Mesenchymal stem cell (in vitro differentiated cells and primary cell): ENCODE measurements at places on chromosomes 7 and 10.
A peak's percentile ranks its signal among the peaks of the same experiment; 100 is the strongest.

DNA sequence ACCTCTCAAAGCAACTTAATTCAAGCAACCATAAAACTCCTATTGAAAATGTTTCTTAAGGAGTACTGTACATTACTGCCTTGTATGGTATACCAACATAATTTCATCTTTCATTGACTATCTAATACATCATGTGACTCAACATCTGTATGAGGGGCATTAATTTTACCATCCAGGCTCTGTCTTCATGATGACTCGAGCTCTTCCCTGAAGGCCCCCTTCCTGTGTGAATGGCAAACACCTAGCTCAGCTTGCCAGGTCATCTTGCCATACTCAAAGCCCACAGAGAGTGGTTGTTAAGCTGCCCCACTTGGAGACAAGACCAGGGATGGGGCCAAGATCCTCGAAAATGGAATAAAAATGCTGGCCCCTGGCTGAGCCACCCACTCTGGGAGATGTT, 82.4 kb downstream of the SGMS1 start:
- DNase-seq: no peak

GRCh38 chr7:6020371-6021286, 10.5 kb upstream of the ANKRD61 start:
- no peak for DNase-seq

- peak; percentile 42 for DNase-seq
Measured at GRCh38 chr10:79264942-79265341, 82.3 kb upstream of the PPIF start.

DNA sequence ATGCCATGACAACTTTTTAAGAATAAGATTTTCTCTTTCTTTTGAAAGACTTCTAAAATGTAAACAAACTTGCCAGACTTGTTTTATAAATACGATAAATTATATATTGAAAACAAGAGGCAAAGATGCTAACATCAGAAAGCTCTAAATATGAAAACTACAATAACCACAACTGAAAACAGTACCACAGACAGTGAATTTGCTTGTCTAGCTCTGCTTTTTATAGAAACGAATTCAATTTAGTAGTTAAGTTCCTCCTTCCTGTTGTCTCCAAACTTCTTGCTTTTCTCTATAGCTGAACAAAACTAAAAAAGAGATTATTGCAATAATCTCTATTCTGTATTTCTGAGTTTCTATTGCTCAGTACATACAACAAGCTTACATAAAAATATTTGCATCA, 147.4 kb downstream of the CALCR start:
- no peak for DNase-seq

GRCh38 chr10:33314811-33315561, 19.5 kb downstream of the NRP1 start:
- DNase-seq: peak; percentile 50

DNA sequence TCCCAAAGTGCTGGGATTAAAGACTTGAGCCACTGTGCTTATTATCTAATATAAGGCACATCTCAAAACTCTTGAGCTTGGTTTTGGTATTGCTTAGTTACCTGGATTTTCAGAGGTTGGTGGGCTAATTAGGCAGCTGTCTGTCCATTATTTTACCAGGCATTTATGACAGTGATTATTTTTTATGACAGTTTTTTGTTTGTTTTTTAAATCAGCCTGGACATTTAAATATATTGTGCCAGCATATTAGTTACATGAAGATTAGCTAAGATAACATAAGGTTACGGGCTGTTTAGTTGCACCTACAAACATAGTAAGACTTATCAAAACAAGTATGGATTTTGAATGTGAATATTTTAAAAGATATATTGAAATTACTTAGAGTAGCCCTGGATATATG, 2.6 kb upstream of the ZRANB1 start:
- DNase-seq: no peak

DNA sequence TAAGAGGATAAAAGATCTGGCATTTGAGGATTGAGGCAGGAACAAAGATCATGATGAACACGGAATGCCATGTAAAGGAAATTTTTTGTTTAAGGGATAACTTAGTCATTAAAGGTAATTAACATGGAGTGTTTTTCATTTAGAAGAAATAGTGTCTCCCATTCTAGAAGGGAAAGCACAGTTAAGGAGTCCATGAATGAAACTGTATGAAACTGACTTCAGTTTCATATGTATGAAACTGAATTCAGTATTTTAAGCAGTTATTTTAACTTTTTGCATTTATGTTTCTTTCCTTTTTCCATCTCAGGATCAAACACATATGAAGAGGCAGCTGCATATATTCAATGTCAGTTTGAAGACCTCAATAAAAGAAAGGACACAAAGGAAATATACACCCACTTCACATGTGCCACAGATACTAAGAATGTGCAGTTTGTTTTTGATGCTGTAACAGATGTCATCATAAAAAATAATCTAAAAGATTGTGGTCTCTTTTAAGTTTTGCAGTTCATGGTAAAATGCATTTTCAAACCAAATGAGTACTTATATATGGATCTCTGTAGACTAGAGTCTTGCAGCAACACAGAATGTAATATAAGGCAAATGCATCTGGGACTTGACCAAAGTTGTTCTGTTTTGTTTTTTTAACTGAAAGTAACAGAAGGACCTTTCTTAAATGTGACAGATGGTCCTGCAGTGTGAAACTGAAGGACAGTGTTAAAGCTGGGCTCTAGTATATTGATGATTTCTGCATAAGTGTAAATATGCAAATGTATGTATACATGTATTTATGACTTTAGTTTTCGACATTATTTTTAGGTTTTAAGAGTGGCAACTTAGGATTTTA, 82.6 kb downstream of the GNAI1 start:
- no peak for DNase-seq

GRCh38 chr7:66627881-66628360, 760 bp upstream of the KCTD7 start:
- no peak for DNase-seq

GRCh38 chr10:66748217-66748616, 177.6 kb upstream of the LRRTM3 start:
- no peak for DNase-seq

GRCh38 chr10:33115738-33116719, 158.0 kb upstream of the ITGB1 start:
- peak; percentile 53 for DNase-seq

- DNase-seq: peak; percentile 93
Measured at GRCh38 chr7:105782391-105783042, 93.9 kb downstream of the ATXN7L1 start.

GRCh38 chr7:70944516-70944915, 187.4 kb upstream of the GALNT17 start:
- no peak for DNase-seq

GRCh38 chr10:51878695-51879094, 179.3 kb upstream of the CSTF2T start:
- no peak for DNase-seq

DNA sequence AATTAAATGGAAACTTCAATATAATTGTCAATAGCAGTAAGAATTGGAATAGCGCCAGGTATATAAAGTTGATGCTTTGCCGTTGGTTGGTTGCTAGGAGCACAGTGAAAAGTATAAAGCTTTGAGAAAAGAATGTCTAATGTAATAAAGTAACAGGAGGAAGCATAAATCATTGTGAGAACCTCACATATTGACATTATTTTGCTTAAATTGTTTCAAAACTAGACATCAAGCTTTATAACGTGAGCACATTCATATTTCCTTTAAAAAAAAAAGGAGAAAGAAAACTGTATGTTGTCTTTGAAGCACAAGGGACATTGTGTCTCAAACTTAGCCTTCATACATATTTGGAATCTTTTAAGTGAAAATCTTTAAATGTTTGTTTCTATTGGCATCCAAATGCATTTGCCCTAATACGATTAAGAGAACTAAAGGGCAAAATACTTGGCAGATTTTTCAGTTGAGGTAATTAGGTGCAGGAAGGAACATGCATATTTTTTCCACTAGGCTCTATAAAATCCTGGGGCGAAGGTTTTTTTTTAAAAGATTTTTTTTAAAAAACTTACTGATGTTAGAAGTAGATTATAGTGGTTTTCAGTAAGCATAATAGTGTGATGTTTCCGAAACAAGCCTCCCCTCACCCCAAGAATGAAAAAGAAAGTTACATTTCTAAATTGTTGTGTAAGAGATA, 92.4 kb downstream of the ARID5B start:
- DNase-seq: no peak

GRCh38 chr7:134196439-134196838, 69.3 kb downstream of the LRGUK start:
- DNase-seq: no peak

DNA sequence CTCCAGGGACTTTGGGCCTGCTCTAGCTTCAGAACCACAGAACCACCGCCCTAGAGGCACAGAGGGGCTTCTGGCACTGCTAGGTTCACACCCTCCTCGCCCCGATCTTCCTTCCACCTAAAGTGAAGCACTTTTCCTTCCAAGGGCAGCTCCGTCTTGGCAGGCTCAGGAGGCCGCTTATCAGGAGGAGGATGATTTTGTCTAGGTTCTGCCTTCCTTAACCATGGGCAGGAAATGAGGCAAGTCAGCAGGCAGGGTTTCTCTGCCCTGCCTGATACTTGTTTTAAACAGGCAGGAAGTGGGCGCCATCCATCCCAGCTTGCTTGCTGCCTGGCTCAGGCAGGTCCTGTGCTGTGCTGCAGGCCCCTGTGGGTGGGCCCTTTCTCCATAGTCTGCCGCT, 8.3 kb upstream of the ATP6V0E2 start:
- DNase-seq: no peak

DNA sequence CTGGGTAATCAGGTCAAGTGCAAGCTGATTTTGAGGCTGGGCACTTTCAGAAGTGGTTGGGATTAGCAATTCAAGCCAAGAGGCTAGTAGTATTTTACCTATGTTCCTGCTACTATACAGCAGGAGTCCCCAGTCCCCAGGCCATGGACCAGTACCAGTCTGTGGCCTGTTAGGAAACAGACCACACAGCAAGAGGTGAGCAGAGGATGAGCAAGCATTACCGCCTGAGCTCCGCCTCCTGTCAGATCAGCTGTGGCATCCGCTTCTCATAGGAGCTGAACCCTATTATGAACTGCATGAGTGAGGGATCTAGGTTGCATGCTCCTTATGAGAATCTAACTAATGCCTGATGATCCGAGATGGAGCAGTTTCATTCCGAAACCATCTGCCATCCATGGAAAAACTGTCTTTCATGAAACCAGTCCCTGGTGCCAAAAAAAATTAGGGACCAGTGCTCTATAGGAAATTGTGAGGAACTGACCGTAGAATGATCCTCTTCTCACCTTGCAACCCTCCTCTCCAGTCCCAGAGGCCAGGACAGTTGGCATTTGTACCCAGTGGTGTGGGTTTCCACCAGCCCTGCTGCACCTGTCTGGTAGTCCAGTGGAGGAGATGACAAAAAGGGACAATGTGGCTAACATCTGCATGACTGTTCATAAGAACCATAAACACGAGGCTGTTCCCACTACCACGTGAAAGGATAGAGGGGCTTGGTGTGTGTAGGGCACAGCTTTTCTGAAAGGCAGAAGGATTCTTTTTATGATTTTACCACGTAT, 172.5 kb downstream of the KIAA1217 start:
- no peak for DNase-seq

- DNase-seq: no peak
Measured at GRCh38 chr7:116171094-116171493, 39.2 kb upstream of the TES start.

- no peak for DNase-seq
Measured at GRCh38 chr7:33792547-33793105, 112.7 kb upstream of the BMPER start.

- DNase-seq: no peak
Measured at GRCh38 chr10:14926722-14927416, 27.0 kb downstream of the DCLRE1C start.

- DNase-seq: peak; percentile 17
Measured at GRCh38 chr10:128035557-128035973, 90.7 kb downstream of the MKI67 start.

DNA sequence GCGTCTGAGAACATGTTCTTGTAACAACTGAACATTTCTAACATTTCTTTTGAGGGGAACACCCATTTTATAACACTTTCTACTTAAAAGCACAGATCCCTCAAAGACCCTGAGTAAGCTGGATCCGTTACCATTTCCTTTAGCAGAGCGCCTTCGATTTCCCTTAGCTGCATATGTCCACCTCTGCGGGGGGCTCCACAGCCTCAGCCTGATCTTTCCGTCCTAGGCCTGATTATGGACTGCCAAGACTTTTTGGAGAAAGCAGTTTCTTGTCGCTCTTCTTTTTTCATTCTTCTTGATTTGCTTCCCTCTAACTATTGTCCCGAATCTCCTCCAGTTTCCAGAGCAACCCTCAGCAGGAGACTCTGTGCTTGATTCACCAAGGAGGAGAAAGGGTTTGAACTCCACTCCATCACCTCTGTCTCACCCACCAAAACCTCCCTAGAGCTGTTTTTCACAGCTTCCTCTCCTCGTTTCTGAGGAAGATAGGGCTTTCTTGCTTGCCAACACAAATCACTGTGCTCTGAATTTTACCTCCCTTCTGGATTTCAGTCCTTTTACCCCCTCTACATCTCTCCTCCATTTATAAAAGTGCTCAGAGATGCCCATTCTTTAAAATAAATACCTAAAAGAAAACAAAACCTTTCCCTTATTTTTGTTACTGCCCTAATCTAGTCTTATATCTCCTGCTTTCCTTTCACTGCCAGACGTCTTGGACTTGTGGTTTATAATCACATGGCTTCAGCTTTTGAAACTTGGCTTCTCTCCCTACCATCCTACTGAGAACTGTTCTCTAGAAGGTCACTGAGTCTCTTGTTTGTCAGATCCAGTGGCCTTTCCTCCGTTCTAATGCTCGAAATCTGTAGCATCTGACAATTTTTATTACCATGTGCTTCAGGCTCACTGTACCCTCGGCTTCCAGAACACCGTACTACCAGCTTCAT, 30.5 kb upstream of the ZRANB1 start:
- DNase-seq: peak; percentile 69

- no peak for DNase-seq
Measured at GRCh38 chr7:150939466-150939865, 38.7 kb downstream of the KCNH2 start.

GRCh38 chr7:41287559-41288335, 415.1 kb downstream of the INHBA start:
- no peak for DNase-seq

- DNase-seq: no peak
Measured at GRCh38 chr7:112168915-112169314, 37.3 kb downstream of the DOCK4 start.

- DNase-seq: peak; percentile 67
Measured at GRCh38 chr7:36670585-36671431, 53.5 kb downstream of the AOAH start.

GRCh38 chr7:132154248-132154647, 422.0 kb downstream of the PLXNA4 start:
- DNase-seq: no peak

DNA sequence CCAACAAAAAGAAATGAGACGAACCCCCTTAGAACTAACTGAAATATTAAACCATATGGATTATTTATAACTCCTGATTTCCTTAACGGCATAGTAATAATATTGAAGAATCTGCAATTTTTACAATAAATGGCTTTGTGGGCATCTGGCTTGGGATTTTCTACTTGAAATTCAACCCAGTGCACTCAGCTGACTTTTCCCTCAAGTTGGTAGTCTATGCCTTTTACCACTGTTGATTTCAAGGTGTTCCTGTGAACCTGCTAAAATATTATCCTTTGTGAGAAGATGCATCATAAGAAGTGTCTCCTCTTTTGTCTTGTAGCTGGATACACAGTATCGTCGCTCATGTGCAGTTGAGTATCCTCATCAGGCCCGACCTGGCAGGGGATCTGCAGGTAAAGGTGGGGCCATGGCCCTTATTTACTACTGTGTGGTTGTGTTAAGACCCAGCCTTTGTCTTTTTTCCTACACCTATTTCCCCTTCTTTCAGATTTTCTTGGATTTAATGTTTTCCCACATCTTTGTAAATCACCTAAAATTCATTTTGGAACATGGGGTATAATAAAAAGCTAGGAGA, 8.0 kb downstream of the DNAJC9 start:
- DNase-seq: no peak

- no peak for DNase-seq
Measured at GRCh38 chr7:92417913-92418312, 29.4 kb upstream of the GATAD1 start.
